Effector memory CD8-positive, alpha-beta T cell (primary cell): ENCODE measurements at places on chromosomes 3 and 15.

GRCh38 chr15:70781236-70781635, 17.9 kb upstream of the UACA start:
- no peak for DNase-seq

DNA sequence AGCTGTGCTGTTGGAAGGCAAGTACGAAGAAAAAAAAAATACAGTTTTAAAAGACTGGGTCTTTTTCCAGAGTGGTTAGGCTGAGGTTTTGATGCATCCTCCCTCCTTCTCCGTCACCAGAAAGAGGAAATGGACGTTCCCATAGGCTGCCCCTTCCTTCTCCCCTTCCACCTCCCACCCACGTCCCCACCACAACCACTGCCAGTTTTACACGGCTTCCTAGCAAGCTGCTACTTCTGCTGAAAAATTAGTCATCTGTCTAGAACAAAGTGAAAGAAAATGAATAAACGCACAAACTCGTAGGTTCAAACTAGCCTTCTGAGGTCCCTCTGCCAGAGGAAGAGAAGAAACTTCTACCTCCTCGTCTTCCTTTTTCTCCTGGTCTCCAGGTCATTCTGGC, 71.6 kb upstream of the RPL35A start:
- DNase-seq = no peak

DNA sequence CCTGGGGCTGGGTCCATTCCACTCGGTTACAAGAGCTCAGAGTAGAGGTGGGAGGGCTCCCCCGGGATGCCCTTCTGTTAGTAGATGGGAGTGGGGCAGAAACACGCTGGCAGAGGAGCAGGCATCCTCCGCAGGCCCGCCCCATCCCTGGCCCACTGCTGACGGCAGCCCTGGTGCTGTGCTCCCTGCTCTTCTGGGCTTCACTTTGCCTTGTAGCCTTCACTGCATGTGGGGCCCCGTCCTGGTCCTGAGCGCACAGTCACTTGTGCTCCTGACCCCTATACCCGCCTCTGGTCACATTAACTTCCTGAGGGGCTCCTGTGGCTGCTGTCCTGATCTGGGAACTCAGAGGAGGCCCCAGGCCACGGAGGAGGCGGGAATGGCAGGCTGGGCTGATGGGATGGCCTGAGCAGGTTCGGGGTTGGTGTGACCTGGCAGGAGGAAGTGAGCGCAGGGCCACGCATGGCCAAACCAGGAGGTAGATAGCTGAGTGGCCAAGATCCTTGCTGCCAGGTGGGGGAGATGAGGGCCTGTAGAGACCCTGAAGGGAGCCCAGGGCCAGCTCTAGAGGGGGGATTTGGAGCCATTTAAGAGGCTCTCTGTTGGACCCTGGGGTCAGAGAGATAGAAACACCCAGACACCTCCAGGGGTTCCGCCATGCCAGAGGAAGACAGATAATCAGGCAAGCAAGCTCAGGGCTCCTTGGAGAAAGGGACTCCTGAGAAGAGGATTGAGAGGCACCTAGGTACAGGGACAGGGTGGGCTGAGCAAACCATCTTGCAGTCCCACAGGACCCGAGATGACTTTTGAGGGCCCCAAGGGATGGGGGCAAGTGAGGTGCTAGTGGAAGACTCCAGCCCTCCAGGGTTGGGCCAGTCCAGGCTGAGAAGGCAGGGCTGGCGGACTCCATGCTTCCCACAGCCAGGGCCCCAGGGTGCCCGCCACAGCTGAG, 92.2 kb upstream of the PRR23E start:
- DNase-seq = no peak

DNA sequence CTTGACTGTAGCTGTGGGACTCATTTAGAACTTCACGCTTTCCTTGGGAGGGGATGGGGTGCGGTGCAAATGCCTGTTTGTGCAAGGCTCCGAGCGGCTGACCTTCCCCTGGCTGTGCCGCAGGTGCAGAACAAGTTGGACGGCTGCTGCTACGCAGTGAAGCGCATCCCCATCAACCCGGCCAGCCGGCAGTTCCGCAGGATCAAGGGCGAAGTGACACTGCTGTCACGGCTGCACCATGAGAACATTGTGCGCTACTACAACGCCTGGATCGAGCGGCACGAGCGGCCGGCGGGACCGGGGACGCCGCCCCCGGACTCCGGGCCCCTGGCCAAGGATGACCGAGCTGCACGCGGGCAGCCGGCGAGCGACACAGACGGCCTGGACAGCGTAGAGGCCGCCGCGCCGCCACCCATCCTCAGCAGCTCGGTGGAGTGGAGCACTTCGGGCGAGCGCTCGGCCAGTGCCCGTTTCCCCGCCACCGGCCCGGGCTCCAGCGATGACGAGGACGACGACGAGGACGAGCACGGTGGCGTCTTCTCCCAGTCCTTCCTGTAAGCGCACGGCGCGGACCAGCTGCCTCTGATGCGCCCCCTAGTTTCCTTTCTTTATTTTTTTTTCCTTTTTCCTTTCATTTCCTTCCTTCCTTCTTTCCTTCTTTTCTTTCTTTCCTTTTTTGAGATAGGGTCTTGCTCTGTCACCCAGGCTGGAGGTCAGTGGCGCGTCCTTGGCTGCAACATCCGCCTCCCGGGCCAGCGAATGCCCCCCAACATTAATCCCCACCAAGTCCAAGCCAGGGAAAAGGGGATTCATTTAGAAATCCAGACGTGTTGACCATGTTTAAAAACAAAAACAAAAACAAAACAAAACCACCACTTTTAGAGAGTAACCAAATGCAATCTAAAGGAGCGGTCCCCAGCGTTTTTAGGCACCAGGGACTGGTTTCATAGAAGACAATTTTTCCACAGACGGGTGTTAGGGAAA, 42.7 kb downstream of the EIF2AK4 start:
- DNase-seq = no peak

- DNase-seq = no peak
Observed at GRCh38 chr3:152718810-152719209, 116.1 kb upstream of the P2RY1 start.

- DNase-seq = no peak
Observed at GRCh38 chr15:92130906-92131305, 262.8 kb upstream of the ST8SIA2 start.

GRCh38 chr3:141372656-141373055, 4.4 kb downstream of the ZBTB38 start:
- no peak for DNase-seq

GRCh38 chr15:89367485-89368451, 33.1 kb upstream of the POLG start:
- DNase-seq = no peak

- DNase-seq = no peak
Observed at GRCh38 chr3:76470285-76470684, 569.6 kb upstream of the ROBO2 start.

- no peak for DNase-seq
Observed at GRCh38 chr3:88616413-88616812, 466.7 kb downstream of the C3orf38 start.

DNA sequence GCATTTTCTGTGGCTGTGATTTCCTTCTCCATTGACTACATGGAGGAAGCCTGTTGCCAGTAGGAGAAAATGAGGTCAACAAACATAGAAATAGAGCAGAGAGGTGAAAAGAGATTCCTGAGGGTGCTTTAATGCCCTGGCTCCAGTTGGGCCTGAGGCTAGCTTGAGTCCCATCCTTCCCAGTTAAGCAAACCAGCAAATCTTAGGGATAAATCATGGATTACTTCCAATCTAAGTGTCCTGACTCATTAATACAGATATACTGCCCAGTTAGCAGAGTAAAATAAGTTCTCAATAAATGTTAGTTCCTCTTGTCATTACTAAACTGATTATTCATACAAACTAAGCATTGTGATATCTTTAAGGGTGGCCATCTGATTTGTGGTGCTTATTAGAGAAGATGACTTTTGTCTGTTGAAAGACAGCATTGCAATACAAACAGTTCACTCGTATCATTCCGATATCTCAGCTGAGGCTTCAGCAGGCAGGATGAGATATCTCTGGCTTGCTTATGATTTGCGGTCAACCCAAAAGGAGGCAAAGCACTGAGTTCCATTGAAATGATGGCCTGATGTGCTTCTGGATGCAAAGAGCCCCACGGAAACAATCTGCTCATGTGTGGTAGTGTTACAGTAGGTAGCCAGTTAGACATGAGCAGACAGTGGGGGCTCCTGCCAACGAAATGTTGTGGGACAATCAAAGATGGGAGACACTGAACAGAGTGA, 6.6 kb upstream of the STARD5 start:
- no peak for DNase-seq

GRCh38 chr3:61299343-61300005, 48.2 kb upstream of the FHIT start:
- no peak for DNase-seq

DNA sequence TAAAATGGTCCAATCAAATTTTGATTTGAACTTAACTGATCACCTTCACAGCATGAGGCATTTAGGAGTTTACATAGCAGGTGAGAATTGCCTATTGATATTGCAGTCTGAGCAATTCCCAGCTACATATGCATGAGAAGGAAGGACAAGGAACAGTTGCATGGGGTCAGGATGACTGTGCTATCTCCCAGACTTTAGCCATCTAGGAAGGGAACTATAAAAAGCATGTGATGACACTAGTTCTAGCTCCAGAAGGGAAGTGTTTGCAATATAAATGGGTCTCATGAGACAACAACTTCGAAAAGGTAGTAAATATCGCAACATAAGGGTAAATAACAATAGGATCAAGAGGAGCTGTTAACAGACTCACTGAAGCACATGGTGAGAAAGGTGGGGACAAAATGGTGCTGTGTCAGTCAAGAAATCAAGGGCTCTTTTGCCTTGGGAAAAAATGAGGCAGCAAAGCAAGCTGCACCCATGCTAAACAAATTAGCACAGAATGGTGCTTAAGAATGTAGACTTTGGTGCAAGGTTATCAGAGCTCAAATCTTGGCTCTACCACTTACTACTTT, 90.4 kb upstream of the SLC2A2 start:
- no peak for DNase-seq

GRCh38 chr3:187006864-187007630, 76.7 kb downstream of the ST6GAL1 start:
- DNase-seq = no peak

DNA sequence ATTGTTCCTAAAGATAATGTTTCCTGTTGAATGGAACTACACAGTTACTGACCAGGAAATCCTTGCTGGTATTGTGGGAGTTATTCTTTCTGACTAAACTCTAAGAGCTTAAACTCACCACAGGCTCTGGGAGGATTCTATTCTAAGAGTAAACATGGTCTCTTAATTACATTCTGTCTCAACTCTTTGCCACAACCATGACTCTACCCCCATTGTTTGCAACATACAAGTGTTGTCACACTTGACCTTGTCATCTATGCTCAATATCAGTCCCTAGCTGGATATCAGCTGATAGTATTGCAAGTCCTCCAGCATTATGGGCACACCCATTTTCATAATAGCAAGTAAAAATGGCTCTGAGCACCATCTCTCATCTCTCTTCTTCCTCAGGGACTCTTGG, 29.6 kb upstream of the SECISBP2L start:
- DNase-seq = no peak

- DNase-seq = no peak
Observed at GRCh38 chr3:24367216-24367615, 127.4 kb downstream of the THRB start.

DNA sequence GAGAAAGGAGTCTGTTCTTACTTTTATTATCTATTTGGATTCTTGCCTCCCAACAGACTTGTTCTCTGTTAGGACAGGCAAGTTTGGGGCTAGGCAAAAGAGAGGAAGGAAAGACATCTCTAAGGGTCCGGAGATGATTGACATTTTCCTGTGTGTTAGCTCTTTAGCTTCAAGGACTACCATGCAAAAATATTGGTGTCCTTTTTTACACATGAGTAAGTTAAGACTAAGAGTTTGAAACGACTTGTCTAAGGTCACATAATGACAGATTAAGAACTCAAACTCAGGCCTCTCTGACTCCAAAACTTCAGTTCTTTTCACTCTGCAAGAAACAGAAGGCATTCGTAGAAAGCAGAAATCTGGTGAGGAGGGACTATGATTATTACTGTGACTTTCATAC, 5.9 kb downstream of the LMCD1 start:
- DNase-seq = no peak

DNA sequence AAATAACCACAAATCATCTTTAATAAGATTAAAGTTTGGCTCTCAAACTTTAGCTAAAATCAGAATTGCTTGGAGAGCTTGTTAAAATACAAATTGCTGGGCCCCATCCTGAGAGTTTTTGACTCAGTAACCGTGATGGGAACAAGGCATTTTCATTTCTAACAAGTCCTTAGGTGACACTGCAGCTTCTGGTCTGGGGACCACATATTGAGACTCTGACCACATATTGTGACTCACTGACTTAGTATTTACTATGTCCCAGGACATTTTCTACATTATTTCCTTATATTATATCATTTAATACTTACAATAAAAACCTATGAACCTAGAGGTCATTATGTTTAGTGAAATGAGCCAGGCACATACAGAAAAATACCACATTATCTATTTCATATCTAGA, 164.5 kb downstream of the ZMAT3 start:
- DNase-seq = no peak

- DNase-seq = no peak
Observed at GRCh38 chr15:66099950-66100671, 153.4 kb downstream of the MEGF11 start.

DNA sequence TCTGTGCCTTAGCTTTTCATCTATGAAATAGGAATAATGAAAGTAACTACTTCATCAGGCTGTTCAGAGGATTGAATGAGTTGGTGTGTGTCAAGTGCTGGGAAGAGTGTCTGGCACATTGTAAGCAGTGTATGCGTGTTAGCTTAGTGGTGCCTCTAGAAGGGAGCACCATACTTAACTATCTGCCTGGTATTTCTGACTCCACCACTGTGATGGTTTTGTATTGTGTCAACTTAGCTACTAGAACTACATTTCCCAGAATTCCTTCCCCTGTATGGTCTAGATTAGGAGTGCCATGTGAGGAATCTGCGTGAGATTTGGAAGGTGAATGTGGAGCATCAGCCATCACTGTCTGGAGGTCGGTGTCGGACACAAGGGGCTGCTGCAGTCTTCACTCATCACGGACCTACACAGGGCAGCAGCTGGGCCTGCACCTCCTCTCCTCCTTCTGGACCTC, 115.4 kb upstream of the GALNT15 start:
- DNase-seq = no peak

- DNase-seq = no peak
Observed at GRCh38 chr15:52439470-52439869, 89.2 kb downstream of the MYO5A start.

GRCh38 chr3:12479919-12480427, 4.3 kb upstream of the TSEN2 start:
- DNase-seq = peak; percentile 25

DNA sequence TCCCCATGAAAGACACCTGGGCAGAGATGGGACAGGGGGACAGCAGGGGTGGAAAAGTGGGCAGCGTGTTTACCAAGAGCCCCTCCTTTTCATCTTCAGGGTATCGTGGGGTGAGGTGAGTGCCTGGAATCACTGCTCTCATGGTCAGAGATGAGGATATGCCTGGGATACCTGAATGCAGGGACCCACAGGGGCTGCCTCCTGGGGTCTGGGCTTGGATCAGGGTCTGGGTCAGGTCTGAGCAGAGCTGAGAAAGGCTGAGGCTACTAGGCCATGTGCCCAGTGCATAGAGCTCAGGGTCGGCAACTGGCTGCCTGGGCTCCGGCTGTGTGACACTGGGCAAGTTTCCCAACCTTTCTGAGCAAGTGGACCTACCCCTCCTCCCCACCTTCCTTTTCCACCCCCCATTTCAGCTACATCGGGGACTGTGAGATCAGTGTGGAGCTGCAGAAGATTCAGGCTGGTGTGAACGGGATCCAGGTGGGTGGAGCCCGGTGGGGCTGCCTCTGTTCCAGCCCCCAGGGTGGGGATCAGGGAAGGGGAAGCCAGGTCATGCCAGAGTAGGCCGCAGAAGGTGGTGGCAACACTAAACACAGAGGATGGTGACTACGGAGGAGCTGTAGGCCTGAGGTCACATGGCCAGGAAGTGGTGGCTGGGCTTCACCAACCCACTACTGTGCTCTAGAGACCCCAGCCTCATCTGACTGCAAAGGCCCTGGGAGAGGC, 24.5 kb downstream of the ESYT3 start:
- DNase-seq = no peak
